CD4-positive, alpha-beta T cell treated with Interleukin-15 for 1 hour (primary cell): ENCODE measurements at places on chromosomes 6 and 20.

GRCh38 chr6:111027219-111027618 is 45.4 kb downstream of the RPF2 start:
- no peak for DNase-seq

DNA sequence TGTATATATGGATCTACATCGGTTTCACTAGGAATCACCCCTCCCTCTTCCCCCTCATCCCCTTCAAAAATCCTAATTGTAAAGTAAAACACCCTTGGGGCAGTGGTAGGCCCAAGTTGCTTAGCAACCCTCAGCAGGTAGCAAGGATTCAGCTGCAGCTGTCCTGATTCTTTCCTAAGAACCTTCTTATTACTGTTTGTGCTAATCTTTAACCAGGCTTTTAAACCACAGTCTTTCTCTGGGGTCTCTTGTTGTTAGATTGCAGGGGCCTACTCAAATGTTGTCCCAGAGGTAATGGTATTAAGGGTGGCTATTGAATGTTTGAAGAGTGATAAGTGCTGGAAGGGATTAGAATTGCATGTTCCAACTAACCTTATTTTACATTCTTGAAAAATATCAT is 46.4 kb downstream of the PRL start:
- DNase-seq, result no peak

DNA sequence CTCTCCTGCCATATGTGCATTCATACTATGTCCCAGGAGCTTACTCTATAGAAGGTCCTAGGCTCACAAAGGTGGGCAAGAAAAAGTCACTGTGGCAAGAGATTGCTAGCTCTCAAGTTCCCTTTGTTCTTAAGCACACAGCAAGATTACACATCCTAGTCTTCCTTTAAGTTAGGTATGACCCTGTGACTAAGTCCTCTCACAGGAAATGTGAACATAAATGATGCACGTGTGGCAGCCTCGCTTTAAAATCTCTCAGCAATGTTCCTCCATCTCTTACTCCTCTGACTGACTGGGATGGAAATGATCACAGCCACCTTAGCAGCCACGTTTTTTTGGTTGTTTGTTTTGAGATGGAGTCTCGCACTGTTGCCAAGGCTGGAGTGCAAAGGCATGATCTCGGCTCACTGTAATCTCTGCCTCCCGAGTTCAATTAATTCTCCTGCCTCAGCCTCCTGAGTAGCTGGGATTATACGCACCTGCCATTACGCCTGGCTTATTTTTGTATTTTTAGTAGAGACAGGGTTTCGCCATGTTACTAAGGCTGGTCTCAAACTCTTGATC is 35.7 kb upstream of the HAO1 start:
- DNase-seq, result no peak

- DNase-seq, result no peak
These were observed 27.8 kb downstream of the CASS4 start for GRCh38 chr20:56439771-56440291.

DNA sequence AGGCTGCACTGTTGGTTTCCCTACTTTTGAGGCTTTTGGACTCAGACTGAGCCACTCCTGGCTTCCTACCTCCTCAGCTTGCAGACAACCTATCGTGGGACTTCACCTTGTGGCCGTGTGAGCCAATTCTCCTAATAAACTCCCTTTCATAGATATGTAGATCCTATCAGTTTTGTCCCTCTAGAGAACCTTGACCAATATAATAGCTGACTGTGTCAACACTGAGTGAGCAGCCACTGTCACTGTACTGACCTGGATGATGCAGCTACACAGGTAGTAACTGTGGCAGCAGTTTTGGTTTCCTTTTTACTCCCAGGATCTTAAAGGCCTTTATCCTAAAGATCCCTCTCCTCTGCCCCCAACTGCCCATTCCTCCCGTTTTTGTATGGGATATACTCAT is 70.2 kb downstream of the SLC22A3 start:
- no peak for DNase-seq

DNA sequence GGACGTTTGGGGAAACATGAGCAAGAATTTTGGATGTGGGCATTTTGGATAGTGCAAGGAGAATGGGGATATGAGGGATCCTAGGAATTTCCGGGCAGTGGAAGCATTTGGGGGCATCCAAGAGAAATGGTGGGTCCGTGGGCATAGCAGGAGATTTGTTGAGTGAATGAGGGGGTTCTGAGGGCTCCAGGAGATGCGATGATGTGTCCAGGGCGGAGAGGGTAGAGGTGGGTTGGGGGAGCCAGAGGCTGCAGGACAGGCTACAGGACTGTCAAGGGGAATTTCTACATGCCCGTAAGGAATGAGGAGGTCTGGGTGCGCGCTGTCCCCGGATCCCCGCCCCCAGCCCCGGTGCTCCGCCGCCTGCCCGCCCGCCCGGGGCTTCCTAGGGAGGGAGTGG is 364 bp downstream of the FRS3 start:
- no peak for DNase-seq

DNA sequence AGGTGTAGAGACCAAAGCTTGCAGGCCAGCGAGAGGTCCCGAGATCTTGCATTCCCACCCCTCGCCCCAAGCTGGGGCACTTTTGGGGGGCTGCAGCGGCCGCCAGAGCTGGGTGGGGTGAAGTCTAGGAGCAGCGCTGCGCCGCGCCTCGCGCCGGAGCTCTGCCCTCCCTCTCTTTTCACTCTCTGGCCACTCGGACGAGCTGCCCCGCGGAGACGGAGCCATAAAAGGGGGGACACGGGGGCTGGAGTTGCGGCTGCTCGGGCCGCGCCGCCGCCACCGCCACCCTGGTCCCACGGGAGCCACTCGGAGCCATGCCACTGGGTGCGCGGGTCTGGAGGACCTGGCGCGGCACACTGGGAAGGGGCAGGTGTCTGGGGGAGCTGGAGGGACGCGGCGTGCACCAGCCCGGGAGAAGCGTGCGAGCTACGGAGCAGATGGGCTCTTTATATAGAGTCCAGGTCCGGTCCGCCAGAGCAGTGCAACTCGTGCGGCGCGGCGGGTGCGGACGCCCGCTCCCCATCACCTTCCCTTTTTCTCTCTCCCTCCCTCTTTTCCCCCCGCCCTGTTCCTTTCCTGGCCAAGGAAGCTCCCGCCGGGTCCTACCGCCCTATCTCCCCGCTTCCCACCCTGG is 687 bp upstream of the HTR1B start:
- DNase-seq, result no peak

- DNase-seq, result no peak
These were observed 58.3 kb upstream of the CARMIL1 start for GRCh38 chr6:25220857-25221256.

DNA sequence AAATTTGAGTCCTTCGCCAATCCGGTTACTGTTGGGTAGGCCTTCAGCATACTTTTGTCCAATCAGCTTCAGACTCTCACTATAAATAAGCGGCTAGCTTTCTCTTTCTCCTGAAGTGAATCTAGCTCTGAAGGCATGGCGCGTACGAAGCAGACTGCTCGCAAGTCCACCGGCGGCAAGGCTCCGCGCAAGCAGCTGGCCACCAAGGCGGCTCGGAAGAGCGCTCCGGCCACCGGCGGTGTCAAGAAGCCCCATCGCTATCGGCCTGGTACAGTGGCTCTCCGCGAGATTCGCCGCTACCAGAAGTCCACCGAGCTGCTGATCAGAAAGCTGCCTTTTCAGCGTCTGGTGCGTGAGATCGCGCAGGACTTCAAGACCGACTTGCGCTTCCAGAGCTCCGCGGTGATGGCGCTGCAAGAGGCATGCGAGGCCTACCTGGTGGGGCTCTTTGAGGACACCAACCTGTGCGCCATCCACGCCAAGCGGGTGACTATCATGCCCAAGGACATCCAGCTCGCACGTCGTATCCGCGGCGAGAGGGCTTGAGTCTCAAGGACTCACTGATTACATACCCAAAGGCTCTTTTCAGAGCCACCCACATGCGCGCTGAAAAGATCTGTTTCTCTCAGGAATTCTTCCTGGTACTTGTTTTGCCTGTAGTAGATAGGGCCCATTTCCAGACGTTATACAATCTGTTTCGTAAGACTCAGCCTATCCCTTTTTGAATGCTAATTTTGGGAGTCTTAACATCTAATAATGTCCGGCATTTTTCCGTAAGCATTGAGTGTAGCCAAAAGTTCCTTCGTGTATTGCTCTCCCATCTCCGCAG is 102.0 kb downstream of the OR2B2 start:
- peak; percentile 85 for DNase-seq

DNA sequence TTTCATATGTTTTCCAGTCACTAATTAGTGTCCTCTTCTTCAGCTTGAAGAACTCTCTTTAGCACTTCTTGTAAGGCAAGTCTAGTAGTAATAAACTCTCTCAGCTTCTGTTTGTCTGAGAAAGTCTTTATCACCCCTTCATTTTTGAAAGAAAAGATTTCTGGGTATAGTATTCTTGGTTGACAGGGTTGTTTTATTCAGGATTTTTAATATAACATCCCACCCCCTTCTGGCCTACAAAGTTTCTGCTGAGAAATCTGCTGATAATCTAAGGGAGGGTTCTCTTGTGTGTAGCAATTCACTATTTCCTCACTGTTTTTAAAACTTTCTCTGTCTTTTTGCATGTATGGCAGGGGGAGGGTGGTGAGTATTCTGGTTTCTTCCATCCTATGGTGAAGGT is 9.6 kb upstream of the WFDC11 start:
- DNase-seq, result no peak

GRCh38 chr6:168979254-168979653 is 274.4 kb downstream of the THBS2 start:
- DNase-seq, result no peak

DNA sequence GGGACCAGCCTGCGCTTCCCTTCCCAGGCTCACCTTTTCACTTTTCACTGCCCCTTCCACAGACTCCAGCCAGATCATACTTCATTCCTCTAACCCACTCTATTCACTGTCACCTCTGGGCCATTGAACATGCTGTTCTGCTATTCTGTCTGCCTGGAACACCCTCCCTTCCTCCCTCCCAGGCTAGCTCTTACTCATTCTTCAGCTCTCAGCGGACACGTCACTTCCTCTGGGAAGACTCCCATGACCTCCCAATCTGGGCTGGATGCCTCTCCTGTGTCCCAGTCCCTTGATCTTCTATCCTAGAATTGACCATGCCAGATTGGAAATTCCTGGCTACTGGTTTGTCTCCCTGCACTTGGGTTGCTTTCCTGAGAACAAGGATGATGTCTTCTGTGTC is 5.0 kb downstream of the SLC12A5 start:
- DNase-seq, result no peak

- DNase-seq, result no peak
These were observed 38.4 kb upstream of the TBXT start for GRCh38 chr6:166206066-166206465.

- DNase-seq, result no peak
These were observed 443.0 kb downstream of the PKHD1 start for GRCh38 chr6:51644426-51644825.

DNA sequence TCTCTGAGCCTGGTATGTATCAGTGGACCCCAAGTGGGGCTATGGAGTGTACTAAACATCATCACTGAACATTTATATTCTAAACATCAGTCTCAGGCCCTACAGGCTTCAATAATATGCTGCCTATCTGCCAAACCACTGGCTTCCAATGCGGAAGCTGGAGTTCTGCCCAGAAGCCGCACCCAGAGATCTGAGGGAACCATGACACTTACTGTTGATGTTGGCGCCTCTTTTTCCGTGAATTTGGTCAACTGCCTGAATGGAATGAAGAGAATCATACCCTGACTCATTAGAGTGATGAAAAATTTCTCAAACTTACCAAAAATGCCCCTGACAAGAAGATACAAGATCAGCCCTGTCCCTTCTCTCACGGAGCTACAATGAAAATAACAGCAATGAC is 66.2 kb downstream of the SLC22A23 start:
- DNase-seq, result no peak

GRCh38 chr6:110652520-110652919 is 162.7 kb downstream of the CDK19 start:
- no peak for DNase-seq

DNA sequence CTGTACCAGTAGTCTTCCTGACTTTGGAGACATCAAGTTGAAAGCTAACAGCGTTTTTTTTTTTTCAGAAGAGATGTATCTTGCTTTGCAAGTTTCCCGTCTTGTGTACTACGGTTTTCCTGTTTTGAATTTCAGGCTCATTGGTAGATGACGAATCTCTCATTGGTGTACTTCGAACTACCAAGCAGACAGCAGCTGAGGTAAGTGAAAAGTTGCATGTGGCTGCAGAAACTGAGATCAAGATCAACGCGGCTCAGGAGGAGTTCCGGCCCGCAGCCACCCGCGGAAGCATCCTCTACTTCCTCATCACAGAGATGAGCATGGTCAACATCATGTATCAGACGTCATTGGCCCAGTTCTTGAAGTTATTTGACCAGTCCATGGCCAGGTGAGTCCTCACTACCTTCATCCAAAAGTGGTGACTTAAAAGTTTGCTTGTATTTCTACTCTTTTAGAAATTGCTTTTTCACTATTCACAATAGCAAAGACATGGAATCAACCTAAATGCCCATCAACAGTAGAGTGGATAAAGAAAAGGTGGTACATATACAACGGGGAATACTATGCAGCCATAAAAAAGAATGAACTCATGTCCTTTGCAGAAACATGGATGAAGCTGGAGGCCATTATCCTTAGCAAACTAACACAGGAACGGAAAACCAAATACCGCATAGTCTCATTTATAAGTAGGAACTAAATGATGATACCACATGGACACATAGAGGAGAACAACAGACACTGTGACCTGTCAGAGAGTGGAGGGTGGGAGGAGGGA is 110.6 kb upstream of the GLP1R start:
- DNase-seq, result no peak

DNA sequence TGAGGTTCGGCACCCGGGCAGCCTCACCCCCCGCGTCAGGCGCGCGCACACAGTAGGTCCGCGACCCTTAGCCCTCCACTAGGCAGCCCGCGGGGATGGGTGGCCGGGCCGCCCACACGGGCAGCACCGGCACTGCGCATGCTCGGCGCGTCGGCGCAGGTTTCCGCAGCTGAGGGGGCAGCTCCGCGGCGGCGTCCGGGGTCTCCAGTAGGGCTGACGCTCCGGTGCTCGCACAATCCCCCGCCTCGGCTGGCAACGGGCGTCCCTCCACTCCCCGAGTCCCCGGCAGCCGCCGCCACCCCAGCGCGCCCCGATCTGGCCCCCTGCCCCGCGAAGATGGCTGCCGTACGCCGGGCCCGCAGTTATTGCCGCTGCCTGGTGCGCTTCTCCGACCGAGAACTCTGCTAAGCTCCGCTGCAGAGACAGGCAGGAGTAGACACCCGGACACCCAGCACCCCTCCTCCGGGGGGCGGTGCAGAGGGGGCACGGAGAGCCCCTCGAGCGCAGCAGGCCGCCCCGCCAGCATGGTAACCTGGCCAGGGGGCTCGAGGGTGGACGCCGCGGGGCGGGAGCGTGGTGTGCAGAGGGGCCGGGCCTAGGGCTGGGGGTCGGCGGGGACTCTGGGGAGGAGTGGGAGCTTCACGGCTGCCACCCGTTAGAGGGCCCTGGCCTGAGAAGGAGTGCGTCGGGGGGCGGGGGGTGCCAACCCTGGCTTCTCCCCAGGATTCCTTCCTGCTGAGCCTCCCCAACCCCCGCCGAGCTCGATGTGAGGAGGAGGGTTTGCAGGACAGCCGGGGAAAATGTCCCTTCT is at the start of gene FBXO9:
Gene FBXO9 (plus strand): TSS at position 139 of the 811 bp plus-strand sequence. CDS start 386 bp downstream, at position 525.
- peak; percentile 72 for DNase-seq

- DNase-seq, result no peak
These were observed 643.8 kb downstream of the HDGFL1 start for GRCh38 chr6:23213193-23213592.
